Stimulated activated CD8-positive, alpha-beta memory T cell treated with anti-CD3 and anti-CD28 coated beads, Interleukin-12 subunit alpha, Interleukin-12 subunit beta, amount 100 ng/mL, for 1 hour (primary cell): ENCODE measurements at places on chromosomes 16 and 17.

- no peak for DNase-seq
Measured at GRCh38 chr16:88804552-88805339, 1.2 kb downstream of the CDT1 start.

GRCh38 chr17:69854225-69854780 is 220.7 kb upstream of the KCNJ16 start:
- DNase-seq = no peak

DNA sequence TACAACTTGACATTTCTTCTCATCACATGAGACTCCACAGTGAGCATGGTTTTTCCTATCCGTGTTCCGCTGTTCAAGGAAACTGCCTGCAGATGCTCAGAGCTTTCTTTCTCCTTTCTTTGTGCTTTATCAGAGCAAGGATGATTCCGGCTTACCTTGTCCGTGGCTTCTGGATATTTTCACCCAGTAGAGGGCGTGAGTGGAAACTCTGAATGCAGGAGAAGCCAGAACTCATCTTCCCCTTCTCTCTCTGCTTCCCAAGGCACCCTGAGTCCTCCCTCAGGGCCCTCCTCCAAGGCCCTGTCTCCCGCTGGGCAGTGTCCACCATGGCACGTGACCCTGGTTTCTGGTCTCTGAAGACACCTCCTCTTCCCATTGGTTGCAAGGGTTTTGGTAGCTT is 721.1 kb upstream of the RBFOX1 start:
- DNase-seq = no peak

- DNase-seq = no peak
Measured at GRCh38 chr17:68196394-68197090, 51.3 kb upstream of the AMZ2 start.

DNA sequence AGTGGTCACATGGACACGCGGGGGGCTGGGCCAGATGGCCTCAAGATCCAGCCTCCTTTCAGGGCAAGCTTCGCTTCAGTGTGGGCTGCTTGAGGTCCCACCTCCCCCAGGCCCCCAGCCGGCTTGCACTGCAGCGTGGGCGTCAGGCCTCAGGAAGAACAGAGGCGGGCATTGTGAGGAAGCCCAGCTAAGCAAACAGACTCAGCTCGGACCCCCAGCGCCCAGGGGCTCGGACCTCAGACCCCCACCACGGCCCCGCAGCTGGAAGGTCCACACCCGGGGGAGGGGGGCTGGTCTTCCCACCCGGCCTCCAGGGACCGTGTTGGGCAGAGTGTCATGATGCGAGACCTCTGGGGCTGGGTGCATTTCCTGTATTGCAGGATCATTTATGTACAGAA is 24.7 kb upstream of the ZNF469 start:
- DNase-seq = no peak

- no peak for DNase-seq
Measured at GRCh38 chr17:1492249-1493206, at the start of gene MYO1C. TSS of gene MYO1C (minus strand) at chr17:1492686. CDS start at chr17:1492487, 199 bp downstream.

GRCh38 chr17:55730380-55730779 is 7.7 kb upstream of the TMEM100 start:
- no peak for DNase-seq

DNA sequence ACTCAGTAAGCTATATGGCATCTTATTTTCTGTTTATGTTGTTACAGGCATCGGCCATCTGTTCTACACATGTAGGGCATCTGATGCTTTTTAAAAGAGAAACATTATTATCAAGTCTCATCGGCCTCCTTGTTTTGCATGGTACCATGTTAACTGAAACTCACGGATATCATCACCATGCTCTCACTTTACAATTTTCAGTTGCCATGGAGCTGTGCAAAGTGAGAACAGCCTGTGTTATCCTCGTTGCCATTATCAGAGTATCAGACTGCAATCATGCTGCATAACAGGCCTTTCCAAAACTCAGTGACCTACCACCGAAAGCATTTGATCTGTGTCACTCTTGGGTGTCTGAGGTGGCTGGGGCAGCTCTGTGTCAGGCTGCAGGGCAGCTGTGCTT is 110.3 kb downstream of the C17orf67 start:
- DNase-seq = no peak

DNA sequence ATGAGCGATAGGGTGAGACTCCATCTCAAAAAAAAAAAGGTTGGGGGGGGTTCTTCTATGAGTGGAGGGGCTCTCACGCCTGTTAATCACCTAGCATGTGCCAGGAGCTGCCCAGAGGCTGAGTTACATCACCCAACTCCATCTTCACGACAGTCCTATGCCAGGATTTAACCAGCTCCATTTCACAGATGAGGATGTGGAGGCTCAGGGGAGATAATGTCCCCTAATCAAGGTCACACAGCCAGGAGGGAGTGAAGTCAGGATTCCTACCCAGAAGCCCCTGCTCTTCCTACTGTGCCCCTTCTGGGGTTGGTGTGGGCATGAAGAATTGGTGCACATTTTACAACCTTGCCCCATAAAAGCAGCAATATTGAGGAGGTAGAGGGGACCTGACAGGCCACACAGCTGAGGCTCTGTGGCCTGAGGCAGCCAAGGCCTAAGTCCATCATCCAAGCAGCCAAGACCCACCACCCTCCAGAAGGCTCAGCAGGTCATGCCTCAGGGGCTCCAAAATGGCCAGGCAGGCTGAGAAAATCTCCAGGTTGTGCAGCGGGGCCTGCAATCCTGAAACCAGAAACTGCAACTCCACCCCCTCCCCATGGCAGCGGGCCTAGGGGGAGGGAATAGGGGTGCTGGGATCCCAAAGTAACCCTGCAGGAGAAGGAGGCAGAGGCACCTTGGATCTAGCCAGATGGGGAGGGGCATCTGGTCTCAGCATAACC is 6.9 kb downstream of the PPY start:
- DNase-seq = no peak

DNA sequence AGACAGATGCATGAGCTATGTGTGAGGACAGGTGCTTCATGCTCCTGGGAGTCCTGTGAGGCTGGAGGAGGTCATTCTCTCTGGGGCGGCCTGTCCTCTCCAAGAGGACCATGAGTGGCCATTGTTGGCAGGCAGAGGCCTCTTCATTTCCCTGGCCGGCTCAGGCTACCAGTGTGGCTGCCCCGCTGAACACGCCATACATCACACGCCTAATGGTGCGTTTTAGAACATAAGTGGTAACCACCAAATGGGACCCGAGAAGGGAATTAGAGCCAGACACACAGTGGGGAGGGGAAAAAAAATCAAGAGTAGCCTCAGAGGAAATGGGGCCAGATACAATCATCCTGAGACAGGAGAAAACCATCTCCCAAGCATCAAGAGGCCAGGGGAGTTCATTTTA is 140.0 kb downstream of the SPACA3 start:
- no peak for DNase-seq

- DNase-seq = no peak
Measured at GRCh38 chr16:87207965-87208364, 109.2 kb downstream of the C16orf95 start.

- no peak for DNase-seq
Measured at GRCh38 chr17:29107084-29107483, 64.1 kb downstream of the PIPOX start.

- DNase-seq = no peak
Measured at GRCh38 chr17:55303701-55304145, 39.0 kb downstream of the HLF start.

DNA sequence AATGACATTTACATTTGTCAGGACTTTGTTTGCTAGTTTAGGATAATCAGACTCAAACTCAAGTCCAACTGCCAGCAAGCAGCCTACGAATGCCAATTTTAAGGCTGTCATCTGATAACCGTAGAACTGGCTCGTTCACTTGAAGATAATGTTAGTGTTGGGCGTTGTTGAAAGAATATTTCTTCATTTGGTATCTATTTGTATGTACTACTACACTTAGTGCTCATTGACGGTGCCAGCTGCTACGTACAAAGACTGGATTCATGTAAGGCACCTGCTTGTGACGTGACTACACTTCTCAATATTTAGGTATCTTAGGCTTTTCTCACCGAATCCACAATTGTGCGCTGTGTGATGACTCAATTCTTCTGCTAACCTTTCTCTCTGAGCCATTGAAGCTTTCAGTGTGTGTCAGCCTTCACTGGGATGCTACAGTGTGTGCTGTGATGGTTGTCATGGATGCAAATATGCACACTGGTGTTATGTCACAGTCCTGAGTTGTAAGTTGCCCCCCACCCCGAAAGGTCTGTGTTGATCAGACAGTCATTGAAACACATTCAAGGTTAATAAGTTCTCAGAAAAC is 5.7 kb downstream of the ATP2C2 start:
- no peak for DNase-seq

- DNase-seq = no peak
Measured at GRCh38 chr17:50277357-50277754, 3.1 kb downstream of the TMEM92 start.

DNA sequence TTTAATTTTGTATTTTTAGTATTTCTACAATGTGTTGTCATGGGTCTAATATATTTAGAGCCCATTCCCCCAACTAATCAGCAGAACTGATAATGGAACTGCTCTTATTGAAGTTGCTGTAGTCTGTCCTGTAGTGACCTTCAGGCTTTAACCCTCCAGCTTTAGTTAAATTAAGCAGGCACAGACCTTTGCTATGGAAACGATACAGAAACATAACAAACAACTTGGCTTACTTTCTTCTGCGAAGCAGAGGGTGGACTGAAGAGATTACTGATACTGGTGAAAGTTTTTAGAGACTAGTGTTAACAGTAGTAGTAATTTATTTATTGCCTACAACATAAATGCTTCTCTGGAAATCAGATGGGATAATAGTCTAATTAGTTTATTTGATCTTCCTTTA is 61.4 kb downstream of the NFATC3 start:
- DNase-seq = no peak

DNA sequence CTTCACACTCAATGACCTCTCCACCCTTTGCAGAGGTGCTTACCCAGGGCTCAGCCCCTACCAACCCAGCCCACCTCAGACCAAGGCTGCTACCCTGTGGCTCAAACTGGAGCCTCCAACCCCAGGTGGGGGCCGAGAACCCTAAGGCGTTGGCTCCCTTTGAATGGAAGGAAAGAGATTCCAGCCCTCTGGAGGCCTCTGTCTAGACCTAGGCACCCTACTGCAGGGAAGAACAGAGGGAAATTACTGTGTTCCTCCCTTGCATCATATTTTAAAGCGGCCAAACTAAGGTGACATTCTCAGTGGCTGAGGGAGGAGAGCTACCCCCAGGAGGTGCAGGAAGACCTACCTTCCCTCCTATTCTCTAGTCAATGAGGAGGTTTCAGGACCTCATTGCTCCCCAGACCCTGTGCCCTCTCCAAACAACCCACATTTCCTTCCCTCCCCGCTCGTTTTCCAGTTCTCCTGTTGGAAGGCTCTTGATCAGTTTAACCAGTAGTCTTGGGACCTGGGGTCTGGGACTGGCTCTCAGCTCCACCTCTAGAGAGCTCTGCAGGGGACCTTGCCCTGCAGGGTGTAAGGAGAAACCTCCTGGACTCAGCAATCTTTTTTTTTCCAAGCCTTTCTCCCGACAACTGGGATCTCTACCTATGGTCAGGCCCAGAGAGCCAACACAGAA is 5.5 kb upstream of the HOXB8 start:
- DNase-seq = no peak

- no peak for DNase-seq
Measured at GRCh38 chr17:47823519-47823918, 1.9 kb upstream of the OSBPL7 start.
